ENCODE measurements at places on chromosomes 16 and 17.
A peak's percentile ranks its signal among the peaks of the same experiment; 100 is the strongest.

GRCh38 chr17:80890921-80891396, 100.7 kb upstream of the CHMP6 start:
- DNase-seq: no peak
- no peak overlapping the region for H3K27ac ChIP-seq
- H3K4me3 ChIP-seq: no peak overlapping the region
- H3K27me3 ChIP-seq: no peaks in the 10 kb centered on the region

- DNase-seq: peak; percentile 56
- no peak overlapping the region for H3K4me3 ChIP-seq
- peaks cover 12% of the 10 kb centered on the region for H3K4me1 ChIP-seq
- H3K27me3 ChIP-seq: no peaks in the 10 kb centered on the region
Measured at GRCh38 chr17:32120141-32120540, 22.2 kb upstream of the RHOT1 start.

- no peaks in the 10 kb centered on the region for H3K36me3 ChIP-seq
- DNase-seq: no peak
- H3K27ac ChIP-seq: no peak overlapping the region
- H3K4me1 ChIP-seq: peaks cover 5% of the 10 kb centered on the region
- H3K27me3 ChIP-seq: no peaks in the 10 kb centered on the region
- H3K4me3 ChIP-seq: no peak overlapping the region
Measured at GRCh38 chr16:12674071-12674470, 129.6 kb downstream of the CPPED1 start.

GRCh38 chr16:56314244-56314850, 111.0 kb downstream of the AMFR start:
- peaks cover 2% of the 10 kb centered on the region for H3K4me1 ChIP-seq
- H3K36me3 ChIP-seq: no peaks in the 10 kb centered on the region
- H3K4me3 ChIP-seq: no peak overlapping the region
- no peak overlapping the region for H3K27ac ChIP-seq
- H3K27me3 ChIP-seq: no peaks in the 10 kb centered on the region
- no peak for DNase-seq

- no peaks in the 10 kb centered on the region for H3K36me3 ChIP-seq
- H3K4me1 ChIP-seq: peaks cover 10% of the 10 kb centered on the region
- H3K4me3 ChIP-seq: no peak overlapping the region
- H3K27ac ChIP-seq: no peak overlapping the region
- DNase-seq: no peak
- no peaks in the 10 kb centered on the region for H3K27me3 ChIP-seq
Measured at GRCh38 chr16:1497014-1497598, 3.9 kb downstream of the TELO2 start.

- H3K36me3 ChIP-seq: no peaks in the 10 kb centered on the region
- H3K27me3 ChIP-seq: no peaks in the 10 kb centered on the region
Measured at GRCh38 chr17:47632991-47633390, 16.7 kb upstream of the KPNB1 start.

GRCh38 chr17:7886227-7887037, 2.2 kb upstream of the CHD3 start:
- H3K36me3 ChIP-seq: no peaks in the 10 kb centered on the region
- peaks cover 52% of the 10 kb centered on the region for H3K4me1 ChIP-seq
- peaks cover 12% of the 10 kb centered on the region for H3K27me3 ChIP-seq
- H3K4me3 ChIP-seq: peak overlapping the region; percentile 88

GRCh38 chr16:48611329-48612137, 1.6 kb upstream of the N4BP1 start:
- no peak for DNase-seq
- no peak overlapping the region for H3K27ac ChIP-seq
- no peaks in the 10 kb centered on the region for H3K27me3 ChIP-seq

DNA sequence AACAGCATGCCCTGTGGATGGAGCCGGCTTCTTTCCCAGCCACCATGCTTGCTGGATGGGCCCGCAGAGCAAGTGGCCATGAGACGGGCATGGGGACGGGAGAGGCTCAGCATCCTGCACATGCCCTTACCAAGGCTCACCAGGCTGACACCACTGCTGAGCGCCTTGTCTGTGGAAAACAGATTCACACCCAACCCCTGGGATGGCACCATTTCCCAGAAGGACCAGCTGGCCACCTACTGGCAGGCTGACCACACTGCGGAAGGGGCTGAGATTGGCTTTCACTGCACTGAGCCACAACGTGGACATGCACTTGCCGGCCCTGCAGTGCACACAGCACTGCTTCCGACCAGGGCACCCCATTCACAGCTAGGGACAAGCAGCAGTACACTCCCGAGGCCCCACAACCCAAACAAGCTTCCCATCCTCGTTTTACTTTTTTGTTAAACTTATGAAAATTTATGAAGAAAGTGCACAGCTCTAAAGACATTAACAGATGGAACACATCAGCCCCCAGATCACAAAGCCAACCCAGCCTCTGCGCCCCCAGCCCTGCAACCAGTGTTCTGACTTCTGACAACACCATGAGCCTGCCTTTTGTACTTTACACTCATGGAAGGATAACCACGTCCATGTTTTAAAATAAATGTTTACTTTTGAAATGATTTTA, 13.9 kb upstream of the KRTAP17-1 start:
- no peaks in the 10 kb centered on the region for H3K27me3 ChIP-seq
- no peaks in the 10 kb centered on the region for H3K4me1 ChIP-seq
- H3K36me3 ChIP-seq: no peaks in the 10 kb centered on the region
- no peak overlapping the region for H3K4me3 ChIP-seq

DNA sequence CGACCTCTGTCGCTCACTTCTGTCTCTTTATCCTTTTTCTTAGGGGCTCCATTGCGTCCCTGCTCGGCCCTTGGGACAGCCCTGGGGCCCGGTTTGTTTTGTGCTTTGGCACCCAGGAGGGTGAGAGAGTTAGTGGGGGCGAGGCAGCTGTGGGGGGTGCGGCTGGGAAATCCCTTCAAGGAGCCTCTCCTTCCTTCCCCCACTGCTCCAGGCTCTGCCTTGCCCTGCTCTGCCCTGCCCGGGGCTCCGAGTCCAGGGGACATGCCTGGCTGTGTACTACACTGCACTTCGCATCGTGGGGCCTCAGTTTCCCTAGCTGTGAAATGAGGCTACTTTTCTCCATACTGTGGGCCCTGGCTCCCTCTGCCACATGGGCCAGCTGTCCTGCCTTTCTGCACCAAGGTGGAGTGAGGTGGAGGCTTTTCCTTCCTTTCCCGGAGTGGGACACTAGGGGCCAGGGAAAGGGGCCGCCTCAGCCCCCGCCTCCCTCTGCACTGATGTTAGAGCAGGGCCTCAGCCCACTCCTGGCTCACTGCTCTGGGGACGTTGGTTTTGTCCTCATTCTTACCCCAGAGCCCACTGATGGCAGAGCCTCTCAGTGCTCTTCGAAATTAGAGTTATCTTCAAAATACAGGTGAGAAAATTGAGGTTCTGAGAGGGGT, 980 bp downstream of the LLGL1 start:
- H3K4me1 ChIP-seq: peaks cover 58% of the 10 kb centered on the region
- H3K27me3 ChIP-seq: no peaks in the 10 kb centered on the region
- no peaks in the 10 kb centered on the region for H3K36me3 ChIP-seq
- no peak overlapping the region for H3K27ac ChIP-seq
- H3K4me3 ChIP-seq: peak overlapping the region; percentile 92

GRCh38 chr16:2531371-2531695, at the start of gene CEMP1:
TSS of gene CEMP1 (minus strand) at chr16:2531408. CDS start at chr16:2531073, 335 bp downstream.
- H3K27me3 ChIP-seq: peaks cover 13% of the 10 kb centered on the region
- no peak for DNase-seq
- no peak within 1 kb of the TSS for H3K27ac ChIP-seq
- H3K4me1 ChIP-seq: no peaks in the 10 kb centered on the region
- no peaks in the 10 kb centered on the region for H3K36me3 ChIP-seq
- peak within 1 kb of the TSS; percentile 62 for H3K4me3 ChIP-seq

- no peak for DNase-seq
- no peak overlapping the region for H3K4me3 ChIP-seq
- no peak overlapping the region for H3K27ac ChIP-seq
- H3K27me3 ChIP-seq: no peaks in the 10 kb centered on the region
Measured at GRCh38 chr17:65231086-65231485, 93.9 kb downstream of the RGS9 start.

DNA sequence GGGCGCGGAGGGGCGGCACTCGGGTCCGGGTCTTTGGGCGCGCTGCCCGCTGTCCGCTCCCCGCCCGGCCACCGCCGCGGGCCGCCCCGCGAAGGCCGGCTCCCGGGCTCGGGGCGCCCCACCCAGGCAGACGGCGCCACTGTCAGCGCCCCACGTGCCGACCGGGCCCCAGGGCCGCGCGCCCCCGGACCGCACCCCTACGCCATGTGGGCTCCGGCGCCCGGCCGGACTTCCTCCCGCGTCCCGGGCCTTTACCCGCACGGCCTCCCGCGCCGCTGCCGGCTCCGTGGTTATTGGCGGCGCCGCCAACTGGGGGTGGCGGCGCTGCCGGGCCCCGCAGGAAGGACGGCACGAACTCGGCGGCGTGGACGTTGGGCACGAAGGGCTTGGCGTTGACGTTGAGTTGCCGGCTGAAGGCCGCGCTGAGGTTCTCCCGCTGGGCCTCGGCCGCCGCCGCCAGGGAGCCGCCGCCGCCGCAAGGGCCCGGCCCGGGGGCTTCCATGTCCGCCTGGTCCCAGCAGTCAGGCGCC, 577 bp downstream of the GSPT1 start:
- DNase-seq: peak; percentile 63
- H3K4me1 ChIP-seq: peaks cover 24% of the 10 kb centered on the region
- no peak overlapping the region for H3K27ac ChIP-seq
- H3K36me3 ChIP-seq: no peaks in the 10 kb centered on the region
- H3K27me3 ChIP-seq: no peaks in the 10 kb centered on the region
- H3K4me3 ChIP-seq: peak overlapping the region; percentile 90

GRCh38 chr17:22703204-22703603, 1010.9 kb downstream of the KCNJ18 start:
- no peaks in the 10 kb centered on the region for H3K4me1 ChIP-seq
- no peaks in the 10 kb centered on the region for H3K36me3 ChIP-seq
- DNase-seq: no peak
- no peaks in the 10 kb centered on the region for H3K27me3 ChIP-seq
- no peak overlapping the region for H3K27ac ChIP-seq
- no peak overlapping the region for H3K4me3 ChIP-seq

DNA sequence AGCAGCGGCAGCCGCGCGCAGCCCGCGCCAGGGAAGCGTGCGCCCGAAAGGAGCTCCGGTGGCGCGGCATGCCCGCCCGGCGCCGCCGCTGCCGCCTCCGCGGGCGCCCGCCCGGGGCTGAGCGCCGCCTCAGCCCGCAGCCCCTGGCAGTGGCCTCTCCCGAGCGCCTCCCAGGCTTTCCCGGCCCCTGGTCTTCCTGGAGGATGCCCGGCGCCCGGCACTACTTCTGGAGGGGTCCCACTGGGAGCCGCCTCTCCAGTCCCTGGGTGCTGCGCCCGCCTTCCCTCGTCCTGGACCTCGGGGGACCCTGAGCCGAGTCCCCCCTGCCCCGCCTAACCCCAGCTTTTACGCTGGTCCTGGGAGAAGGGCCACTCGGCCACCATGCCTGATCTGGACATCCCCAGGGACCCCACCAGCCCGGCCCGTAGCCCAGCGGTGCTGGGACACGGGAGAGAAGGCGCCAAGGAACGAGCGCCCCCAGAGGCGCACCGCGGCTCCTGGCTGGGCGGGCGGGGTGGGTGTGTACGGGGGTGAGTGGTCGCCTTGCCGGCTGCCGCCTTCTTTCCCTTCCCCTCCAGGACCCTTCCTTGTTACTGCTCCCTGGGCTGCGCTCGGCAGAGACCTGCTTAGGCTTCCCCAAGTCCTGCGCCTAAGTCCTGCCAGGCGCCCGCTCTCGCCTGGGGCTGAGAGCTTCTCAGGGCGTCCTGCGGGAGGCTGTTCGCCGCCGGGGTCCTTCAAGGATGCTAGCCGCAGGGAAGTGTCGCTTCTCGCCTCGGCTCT, 704 bp downstream of the ASIC2 start:
- no peaks in the 10 kb centered on the region for H3K4me1 ChIP-seq
- H3K4me3 ChIP-seq: peak overlapping the region; percentile 93
- H3K27me3 ChIP-seq: peaks cover 85% of the 10 kb centered on the region
- DNase-seq: peak; percentile 79

DNA sequence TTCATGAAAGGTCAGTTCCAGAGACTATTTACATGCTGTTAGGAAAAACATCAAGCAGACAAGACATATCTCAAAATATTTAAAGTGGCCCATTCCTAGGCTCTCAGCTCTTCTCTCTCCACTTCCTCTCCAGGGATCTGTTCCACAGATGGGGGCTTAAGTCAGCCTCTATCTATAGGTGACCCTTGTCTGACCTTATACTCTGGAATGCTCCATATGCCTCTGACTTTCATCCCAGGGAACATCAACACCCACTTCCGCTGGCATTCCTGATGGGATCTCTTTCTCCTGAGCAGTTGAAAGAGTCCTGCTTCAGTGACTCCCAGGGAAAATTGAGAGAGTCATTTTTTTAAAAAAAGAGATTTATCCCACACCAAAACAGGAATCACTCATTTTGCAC, 11.5 kb upstream of the WIPI1 start:
- DNase-seq: no peak
- no peak overlapping the region for H3K27ac ChIP-seq
- H3K27me3 ChIP-seq: no peaks in the 10 kb centered on the region
- H3K36me3 ChIP-seq: no peaks in the 10 kb centered on the region
- H3K4me3 ChIP-seq: no peak overlapping the region

- peaks cover 42% of the 10 kb centered on the region for H3K27me3 ChIP-seq
- H3K36me3 ChIP-seq: no peaks in the 10 kb centered on the region
- no peaks in the 10 kb centered on the region for H3K4me1 ChIP-seq
- H3K27ac ChIP-seq: no peak overlapping the region
Measured at GRCh38 chr16:782258-782657, 5.9 kb downstream of the RPUSD1 start.

- no peak for DNase-seq
- H3K27ac ChIP-seq: no peak overlapping the region
- H3K36me3 ChIP-seq: no peaks in the 10 kb centered on the region
- H3K4me3 ChIP-seq: no peak overlapping the region
- H3K27me3 ChIP-seq: no peaks in the 10 kb centered on the region
Measured at GRCh38 chr16:83581994-83582747, 225.6 kb upstream of the HSBP1 start.

DNA sequence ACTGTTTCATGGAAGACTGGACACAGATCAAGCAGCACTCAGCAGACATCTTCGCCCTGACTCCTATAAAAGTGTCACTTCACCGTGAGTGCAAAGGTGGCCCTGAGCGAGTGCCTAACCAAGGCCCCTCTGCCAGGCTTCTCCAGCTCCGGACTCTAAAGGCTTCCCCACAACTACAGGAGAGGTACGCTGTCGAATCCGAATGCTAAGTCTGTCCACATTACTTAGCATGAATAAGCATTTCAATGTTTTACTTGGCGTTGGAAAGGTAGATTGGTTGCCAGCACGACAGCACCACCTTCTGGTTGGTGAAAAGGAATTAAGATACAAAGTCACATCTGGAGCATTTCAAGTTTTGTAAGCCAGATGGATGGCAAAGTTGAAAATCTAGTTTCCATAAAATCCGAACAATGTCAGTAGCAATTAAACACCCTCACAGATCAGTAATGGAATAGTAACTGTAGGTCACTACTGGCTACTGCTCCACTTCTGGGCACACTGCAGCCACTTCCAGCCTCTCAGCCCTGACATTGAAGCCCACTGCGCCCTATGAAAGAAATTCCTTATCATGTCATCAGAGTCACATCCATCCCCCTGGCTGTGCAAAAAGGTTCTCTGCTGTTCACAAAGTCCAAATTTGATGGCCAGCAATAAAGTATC, 100.9 kb downstream of the PARN start:
- H3K36me3 ChIP-seq: no peaks in the 10 kb centered on the region
- DNase-seq: peak; percentile 78
- no peak overlapping the region for H3K27ac ChIP-seq
- H3K4me1 ChIP-seq: peaks cover 10% of the 10 kb centered on the region
- H3K4me3 ChIP-seq: no peak overlapping the region
- H3K27me3 ChIP-seq: no peaks in the 10 kb centered on the region

GRCh38 chr16:86231996-86232350, 278.4 kb upstream of the FOXF1 start:
- H3K4me3 ChIP-seq: no peak overlapping the region
- H3K27ac ChIP-seq: no peak overlapping the region
- no peaks in the 10 kb centered on the region for H3K4me1 ChIP-seq
- no peaks in the 10 kb centered on the region for H3K36me3 ChIP-seq
